ENCODE measurements at places on chromosomes 3 and 15.

DNA sequence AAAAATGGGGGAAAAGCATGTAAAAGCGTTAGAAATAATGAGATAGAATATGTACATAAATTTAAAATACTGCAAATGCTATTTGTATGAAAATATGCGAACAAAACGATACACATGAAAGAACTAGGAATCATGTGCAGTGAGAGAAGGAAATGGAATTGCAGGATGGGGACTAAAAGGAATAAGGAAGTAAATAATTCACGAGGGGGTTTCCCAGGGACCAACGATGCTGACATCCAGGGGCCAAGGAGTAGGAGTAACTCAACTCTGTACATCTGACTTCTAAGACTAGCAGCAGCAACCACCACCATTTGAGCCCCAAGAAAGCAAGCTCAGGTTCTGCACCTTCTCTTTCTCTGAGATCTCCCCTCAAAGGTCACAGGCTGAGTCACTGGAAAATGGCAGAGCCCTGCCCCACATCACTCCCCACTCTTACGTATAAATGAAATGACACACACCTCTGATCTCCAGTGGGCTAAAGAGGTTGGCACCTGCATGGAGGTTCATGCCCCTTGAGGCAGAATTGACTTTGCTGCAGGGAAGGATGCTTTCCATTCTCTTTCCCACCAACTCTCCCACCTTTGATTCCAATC lies 100.0 kb upstream of the DLG1 start:
- no peak for DNase-seq

DNA sequence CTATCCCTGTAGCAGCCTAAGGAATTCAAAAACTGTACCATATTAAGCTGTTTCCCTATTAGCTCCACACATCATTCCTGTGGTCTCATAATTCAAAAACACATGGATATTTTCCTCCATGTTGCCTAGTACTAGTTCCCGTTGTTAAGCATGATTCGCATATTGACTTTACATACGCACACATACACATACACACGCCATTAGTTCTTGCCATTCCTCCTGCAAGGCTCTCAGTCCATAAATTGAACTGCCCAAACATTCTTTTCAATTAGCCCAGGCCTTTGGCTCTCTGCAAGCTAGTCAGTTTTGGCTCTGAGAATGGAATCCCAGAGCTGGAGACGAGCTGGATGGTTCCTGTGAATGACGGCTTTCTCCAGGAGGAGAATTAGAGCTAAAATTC lies 57.2 kb upstream of the RAD18 start:
- DNase-seq = no peak

- peak; percentile 59 for DNase-seq
Observed at GRCh38 chr3:187706971-187707370, 4.6 kb upstream of the RTP2 start.

DNA sequence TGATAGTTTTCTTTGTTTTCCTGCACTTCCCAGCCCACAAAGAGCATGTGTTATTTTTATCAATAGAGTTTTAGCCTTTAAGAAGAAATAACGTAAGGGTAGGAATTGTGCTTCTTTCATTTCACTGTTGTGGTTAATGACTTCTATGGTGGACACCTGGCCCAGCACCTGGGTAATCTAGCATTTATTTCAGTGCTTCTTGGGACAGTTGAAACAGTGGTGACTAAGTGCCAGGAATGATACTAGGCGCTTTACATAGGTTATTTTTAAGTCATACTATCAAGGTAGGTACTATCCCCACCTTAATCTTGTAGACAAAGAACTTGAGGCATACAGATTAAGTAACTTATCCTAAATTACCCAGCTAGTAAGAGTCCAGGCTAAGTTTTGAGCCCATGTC lies 243.8 kb downstream of the SOX2 start:
- DNase-seq = no peak

GRCh38 chr15:101314336-101315125 lies 19.5 kb upstream of the SNRPA1 start:
- no peak for DNase-seq

GRCh38 chr3:87977765-87978164 lies 81.0 kb downstream of the CGGBP1 start:
- DNase-seq = no peak

GRCh38 chr3:107620534-107620933 lies 97.8 kb downstream of the BBX start:
- no peak for DNase-seq

- peak; percentile 83 for DNase-seq
Observed at GRCh38 chr3:134473868-134474546, 11.8 kb downstream of the ANAPC13 start.

- DNase-seq = no peak
Observed at GRCh38 chr3:70180664-70181063, 131.8 kb downstream of the MDFIC2 start.

- no peak for DNase-seq
Observed at GRCh38 chr15:72864681-72865080, 81.1 kb upstream of the ADPGK start.

GRCh38 chr3:14203521-14204079 lies 25.0 kb downstream of the LSM3 start:
- peak; percentile 70 for DNase-seq

DNA sequence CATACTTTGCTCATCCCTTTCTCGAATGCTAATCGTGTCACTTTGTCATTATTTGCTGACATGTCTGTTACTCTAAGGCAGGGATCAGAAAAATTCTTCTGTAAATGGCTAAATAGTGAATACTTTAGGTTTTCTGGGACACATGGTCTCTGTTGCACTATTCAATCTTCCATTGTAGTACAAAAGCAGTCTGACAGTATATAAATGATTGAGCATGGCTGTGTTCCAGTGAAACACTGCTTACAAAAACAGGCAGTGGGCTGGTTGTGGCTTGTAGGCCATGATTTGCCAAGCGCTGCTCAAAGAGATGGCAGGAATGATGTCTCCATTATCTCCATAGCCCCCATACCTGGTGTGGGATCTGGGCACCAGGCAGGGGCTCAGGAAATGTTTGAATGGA lies 45.6 kb downstream of the TMEM266 start:
- no peak for DNase-seq
